ENCODE measurements at places on chromosomes 13 and 19. TPM values are rescaled to one million over a fixed set of nuclear protein-coding genes. Genes with fewer than 3 reads are reported as not detected.

The KLK3 gene
- not detected for total RNA-seq

The LINGO3 gene
- total RNA-seq, result not detected

- no peak for DNase-seq
These were observed 14.2 kb upstream of the PDX1 start for GRCh38 chr13:27905650-27906049.

DNA sequence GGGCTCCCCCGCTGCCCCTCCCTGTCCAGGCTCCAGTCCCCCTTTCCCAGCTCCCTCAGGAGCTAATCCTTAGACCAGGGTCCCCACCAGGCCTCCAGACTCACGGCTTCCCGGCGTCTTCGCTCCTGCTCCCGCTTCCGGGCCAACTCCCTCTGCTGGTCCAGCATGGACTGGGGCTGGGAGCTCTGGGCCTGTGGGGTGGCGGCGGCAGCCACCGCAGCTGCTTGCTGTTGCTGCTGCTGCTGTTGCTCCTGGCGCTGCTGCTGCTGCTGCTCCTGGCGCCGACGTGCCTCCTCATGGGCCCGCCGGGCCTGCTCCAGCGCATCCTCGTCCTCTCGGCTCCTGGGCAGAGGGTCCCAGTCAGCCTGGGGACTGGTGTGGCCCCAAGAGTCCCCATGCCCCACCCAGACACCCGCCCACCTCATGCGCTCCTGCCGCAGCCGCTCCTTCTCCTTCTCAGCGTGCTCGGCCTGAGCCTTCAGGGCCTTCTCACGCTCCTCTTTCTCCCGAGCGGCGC lies 6.4 kb upstream of the EPHX3 start:
- DNase-seq, result no peak

DNA sequence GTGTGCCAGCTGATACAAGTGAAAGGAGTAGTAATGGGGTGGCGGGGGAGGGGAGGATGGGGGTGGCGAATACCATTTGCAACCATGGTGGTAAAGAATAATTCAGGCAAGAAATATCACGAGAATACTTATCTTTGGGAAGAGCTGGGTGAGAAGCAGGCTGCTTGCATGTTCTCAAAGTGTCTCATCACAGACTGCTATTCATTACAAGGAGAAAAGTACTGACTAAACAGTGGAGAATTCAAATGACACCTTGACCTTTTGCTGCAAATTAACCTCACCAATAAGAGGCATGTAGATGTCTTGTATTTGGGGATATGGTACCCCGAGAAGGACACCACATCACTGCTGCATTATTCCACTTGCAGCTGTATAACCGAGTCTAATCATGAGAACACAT lies 585.7 kb upstream of the GPC6 start:
- DNase-seq, result no peak
